Body of pancreas (tissue), 4 donors: ENCODE measurements at places on chromosomes 3 and 15. TPM values are rescaled to one million over a fixed set of nuclear protein-coding genes. Genes with fewer than 3 reads are reported as not detected.

The P2RY12 gene
- total RNA-seq: 0.78 TPM

DNA sequence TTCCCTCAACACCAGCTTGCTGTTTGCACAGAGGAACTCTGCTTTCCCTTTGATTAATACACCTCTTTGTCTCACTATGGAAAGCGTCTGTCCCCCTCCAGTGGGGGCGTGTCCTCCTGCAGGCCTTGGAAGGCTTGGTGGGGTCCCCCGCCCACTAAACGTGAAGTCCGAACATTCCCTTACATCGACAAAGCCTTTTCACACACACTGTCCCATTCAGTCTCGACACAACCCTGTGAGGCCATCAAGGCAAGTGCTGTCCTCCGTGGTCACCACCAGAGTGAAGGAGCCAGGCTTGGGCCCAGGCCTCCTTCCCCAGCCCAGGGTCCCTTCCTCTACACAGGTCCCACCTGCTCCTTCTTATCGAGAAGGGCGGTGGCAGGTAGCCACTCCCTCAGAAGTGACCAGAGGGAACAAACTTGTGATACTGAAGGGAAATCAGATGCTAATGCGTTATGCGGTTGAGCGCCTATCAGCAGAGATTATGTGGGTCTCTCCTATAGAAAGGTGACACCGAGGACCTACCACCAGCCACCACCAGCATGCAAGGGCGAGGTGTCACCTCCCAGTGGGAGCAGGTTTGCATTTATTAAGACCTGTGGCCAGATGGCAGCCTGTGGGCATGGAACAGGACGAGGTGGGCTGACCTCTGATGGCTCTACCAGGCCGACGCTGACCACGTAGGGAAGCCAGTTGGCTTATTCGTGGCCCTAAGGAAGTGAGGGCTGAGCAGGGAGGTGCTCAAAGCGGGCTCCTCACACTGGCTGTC is 6.6 kb downstream of the NRROS start:
- no peaks in the 10 kb centered on the region for H3K36me3 ChIP-seq
- H3K4me1 ChIP-seq: no peaks in the 10 kb centered on the region
- DNase-seq: no peak

DNA sequence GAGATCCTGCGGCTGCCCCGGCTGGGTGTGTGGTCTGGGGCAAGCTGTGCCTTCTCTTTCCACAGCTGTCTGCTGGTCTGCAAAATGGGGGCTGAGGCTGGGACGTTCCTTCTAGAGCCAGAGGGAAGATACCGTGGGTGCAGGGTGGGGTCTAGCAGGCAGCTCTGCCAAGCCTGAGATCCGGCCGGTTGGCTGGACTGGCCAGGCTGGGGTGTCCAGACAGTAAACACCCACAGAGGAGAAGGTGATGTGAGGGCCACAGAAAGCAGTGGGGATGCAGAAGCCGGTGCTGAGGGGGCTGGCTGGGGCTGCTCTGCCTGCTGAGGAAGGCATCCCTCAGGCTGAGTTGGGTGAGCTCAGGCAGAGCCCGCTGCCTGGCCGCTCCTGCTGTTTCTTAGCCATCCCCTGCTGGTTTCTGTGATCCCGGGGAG is 46.1 kb downstream of the FBLN2 start:
- H3K27me3 ChIP-seq: no peaks in the 10 kb centered on the region
- H3K36me3 ChIP-seq: no peaks in the 10 kb centered on the region
- no peak overlapping the region for H3K4me3 ChIP-seq
- no peak overlapping the region for H3K27ac ChIP-seq
- peaks cover 20% of the 10 kb centered on the region for H3K4me1 ChIP-seq

DNA sequence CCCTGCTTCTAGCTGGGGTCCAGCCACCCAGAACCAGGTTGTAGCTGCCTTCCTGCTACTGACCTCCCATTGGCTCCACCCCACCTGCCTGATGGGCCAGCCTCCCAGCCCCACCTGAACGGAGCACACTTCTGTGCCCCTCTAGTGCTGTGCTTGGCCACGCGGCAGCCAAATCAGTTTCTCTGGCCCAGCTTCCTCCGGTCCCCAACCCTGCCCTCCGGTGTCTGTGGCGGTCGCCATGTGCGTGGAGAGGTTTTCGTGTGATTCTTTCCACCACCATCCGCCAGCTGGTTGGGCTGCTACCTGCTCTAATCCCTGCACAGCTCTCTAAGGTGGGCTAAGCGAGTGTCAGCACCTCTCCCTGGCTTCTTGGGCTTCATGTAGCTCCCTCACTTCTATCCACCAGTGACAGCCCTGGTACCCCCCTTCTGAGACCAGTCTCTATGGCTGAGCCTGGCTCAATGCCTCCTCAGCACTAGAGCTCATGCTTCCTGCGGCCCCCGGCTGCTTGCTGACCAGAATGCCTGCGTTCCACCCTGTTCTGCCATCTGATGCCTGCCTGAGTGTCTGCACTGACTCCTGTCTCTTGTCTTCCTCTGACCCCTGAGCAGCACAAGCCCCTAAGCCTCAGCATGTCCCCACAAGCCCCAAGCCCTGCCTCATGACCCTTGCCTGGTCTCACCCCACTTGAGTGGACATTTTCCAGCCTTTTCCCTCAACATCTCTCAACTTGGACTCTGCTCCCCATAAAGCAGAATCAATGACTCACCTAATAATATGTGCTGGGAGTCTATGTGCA is 23.2 kb upstream of the MAGEF1 start:
- H3K4me1 ChIP-seq: no peaks in the 10 kb centered on the region
- no peaks in the 10 kb centered on the region for H3K36me3 ChIP-seq
- no peak overlapping the region for H3K4me3 ChIP-seq
- no peaks in the 10 kb centered on the region for H3K27me3 ChIP-seq

DNA sequence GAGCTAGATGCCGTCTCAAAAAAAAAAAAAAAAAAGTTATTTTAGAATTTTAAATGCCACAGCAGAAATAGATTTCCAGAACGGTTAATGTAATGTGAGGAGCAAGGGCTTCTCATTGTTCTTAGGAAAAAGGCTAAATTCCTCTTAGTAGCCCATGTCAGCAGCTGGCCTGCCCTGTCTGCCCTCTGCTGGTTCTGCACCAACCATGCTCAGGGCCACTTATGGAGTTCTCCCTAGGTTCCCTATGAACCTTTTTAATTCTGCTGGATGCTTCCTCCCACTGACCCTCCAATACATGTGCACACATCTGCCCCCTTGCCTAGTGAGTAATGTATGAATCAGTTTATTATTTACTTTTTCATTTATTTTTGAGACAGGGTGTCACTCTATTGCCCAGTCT is 32.2 kb upstream of the DPPA4 start:
- no peak overlapping the region for H3K4me3 ChIP-seq
- H3K36me3 ChIP-seq: no peaks in the 10 kb centered on the region
- H3K4me1 ChIP-seq: no peaks in the 10 kb centered on the region
- no peaks in the 10 kb centered on the region for H3K27me3 ChIP-seq
- no peak for DNase-seq
- no peak overlapping the region for H3K27ac ChIP-seq

- H3K27ac ChIP-seq: no peak overlapping the region
- no peaks in the 10 kb centered on the region for H3K36me3 ChIP-seq
- no peaks in the 10 kb centered on the region for H3K27me3 ChIP-seq
- no peaks in the 10 kb centered on the region for H3K4me1 ChIP-seq
Observed at GRCh38 chr15:29889542-29890329, 67.5 kb upstream of the TJP1 start.
